Fibroblast of pulmonary artery (primary cell): ENCODE measurements at places on chromosomes 3 and 15.

GRCh38 chr3:193269343-193270028, 28.5 kb downstream of the PLAAT1 start:
- no peak for DNase-seq

GRCh38 chr15:49135342-49135857, 20.0 kb downstream of the COPS2 start:
- peak; percentile 28 for DNase-seq

DNA sequence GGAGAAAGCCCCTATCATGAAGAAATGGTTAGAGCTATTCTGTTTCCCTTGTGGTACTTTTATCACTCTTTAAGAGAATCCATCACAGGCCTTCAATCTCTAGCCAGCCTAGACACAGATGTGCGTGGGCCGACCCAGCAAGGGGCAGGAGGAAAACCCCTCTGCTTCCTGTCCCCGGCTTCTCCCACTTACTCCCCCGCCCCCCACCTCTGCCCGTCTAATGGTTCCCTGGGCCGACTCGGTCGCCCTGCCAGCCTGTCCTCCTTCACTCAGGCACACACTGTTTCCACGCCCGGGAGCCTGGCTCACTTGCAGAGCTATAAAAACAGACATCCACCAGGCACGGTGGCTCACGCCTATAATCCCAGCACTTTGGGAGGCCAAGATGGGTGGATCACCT, 58.3 kb upstream of the TFRC start:
- DNase-seq: no peak

DNA sequence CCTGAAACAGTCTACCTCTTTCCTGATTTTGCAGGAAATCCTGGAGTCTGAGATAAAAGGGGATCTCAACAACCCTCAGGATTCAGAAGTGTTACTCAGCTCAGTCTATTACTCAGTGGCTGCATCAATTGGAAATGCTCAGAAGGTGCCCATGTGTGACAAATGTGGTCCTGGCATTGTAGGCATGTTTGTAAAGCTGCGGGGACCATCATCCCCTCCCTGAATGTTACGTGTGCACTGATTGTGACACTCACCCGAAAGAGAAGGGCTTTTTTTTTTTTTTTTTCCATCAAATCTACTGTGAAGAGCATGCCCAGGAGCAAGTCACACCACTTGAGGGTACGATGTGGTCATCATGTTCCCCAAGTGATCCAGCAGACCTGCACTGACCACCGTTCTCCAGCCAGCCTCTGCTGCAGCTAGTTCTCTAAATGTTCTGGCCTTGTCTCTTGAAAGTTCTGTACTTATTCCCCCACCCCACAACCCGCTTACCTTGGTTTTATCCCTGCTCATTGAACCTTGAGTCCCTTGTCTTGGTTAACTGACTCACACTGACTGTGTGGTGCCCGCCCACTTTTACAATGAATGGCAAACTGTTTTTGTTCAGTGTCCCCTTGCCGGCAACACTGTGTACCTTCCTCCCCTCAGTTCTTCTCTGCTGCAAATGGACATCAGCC, 19.8 kb downstream of the ST3GAL6 start:
- DNase-seq: no peak

- no peak for DNase-seq
Observed at GRCh38 chr3:156217674-156218352, 97.4 kb downstream of the KCNAB1 start.
